Endothelial cell (in vitro differentiated cells): ENCODE measurements at places on chromosomes 12 and 14. TPM values are rescaled to one million over a fixed set of nuclear protein-coding genes. Genes with fewer than 3 reads are reported as not detected.

DNA sequence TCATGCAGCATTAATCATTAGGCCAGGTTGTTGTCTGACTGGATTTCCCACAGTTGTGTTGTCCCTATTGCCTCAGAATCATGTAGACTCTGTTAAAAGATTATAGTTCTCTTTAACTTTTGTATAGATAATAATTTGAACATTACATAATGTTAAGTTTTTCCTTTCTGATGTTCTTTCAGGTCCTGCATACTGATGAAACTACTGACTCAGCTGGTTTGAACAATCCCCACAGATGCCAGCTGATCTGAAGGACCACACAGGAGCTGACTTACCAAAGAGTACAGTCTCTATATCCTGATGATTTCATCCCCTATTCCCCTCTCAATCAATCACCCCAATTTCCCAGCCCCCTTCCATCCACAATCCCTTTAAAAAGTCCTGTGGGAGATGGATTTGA is 341.2 kb upstream of the MGAT4C start:
- H3K36me3 ChIP-seq: no peaks in the 10 kb centered on the region
- H3K4me3 ChIP-seq: no peak overlapping the region
- H3K27ac ChIP-seq: no peak overlapping the region
- DNase-seq: no peak
- H3K27me3 ChIP-seq: no peaks in the 10 kb centered on the region

DNA sequence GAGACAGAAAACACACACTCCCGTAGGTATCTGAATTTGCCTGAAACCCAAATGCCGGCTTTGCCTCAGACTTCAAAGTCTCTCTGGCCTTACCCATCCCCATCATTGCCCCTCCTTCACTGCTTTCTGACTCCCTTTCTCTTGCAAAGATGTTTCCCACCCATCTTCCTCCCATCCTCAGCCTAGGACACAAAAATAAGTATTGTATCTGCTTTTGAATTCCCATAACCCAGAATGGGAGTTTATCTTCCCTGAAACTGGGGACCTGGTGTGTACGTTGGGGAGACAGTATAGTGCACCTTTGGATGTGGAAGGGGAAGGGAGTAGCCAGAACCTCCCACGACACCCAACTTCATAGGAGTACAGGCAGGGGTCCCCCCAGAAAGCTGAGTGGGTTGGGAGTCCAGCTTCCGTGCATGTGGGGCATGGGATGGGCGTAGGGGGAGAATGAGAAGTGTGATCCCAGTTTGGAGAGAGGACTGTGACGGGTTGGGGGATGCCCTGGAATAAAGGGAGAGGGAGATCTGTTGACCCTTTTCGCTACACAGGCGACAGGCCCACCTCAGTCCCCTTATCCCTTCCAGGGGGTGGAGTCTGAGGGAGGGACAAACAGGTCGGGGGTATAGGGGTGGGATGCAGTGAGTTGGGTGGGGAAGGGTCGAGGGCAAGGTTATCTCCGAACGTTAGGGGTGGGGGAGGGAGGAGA is 488 bp upstream of the KIF5A start:
- no peak for DNase-seq
- peaks cover 26% of the 10 kb centered on the region for H3K4me1 ChIP-seq
- H3K4me3 ChIP-seq: peak overlapping the region; percentile 65
- no peak overlapping the region for H3K27ac ChIP-seq
- H3K27me3 ChIP-seq: peaks cover 13% of the 10 kb centered on the region
- no peaks in the 10 kb centered on the region for H3K36me3 ChIP-seq

DNA sequence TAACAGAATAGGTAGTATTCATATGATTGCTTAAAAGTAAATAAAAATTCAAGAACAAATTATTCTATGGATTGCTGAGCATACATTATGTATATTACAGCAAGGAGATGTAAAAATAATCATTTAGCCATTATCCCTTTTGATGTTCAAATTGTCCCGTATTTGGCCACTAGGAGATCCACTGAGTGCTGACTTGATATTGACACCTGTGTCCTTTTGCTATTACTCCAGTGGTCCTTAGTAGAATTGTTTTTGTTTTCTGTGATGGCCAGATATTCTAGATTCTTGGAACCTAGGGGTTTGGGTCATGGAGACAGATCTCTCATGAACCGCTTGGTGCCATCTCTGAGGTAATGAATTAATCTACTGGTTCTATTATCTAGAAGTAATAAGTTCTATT is 16.8 kb downstream of the ERO1A start:
- no peak for DNase-seq
- H3K4me1 ChIP-seq: no peaks in the 10 kb centered on the region
- no peaks in the 10 kb centered on the region for H3K27me3 ChIP-seq
- no peak overlapping the region for H3K27ac ChIP-seq

DNA sequence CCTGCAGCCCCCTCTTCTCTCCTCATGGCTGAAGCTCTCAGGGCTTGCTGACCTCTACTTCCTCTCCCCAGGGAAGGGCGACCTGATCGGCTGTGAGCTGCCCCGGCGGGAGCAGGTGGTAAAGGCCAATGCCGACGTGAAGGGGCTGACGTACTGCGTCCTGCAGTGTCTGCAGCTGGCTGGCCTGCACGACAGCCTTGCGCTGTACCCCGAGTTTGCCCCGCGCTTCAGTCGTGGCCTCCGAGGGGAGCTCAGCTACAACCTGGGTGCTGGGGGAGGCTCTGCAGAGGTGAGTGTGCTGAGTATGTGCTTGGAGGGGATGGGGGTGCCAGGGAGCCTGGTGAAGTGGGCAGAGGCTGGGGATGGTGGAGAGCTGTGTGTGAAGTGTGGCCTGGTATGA is 13.7 kb downstream of the MCRS1 start:
- peaks cover 12% of the 10 kb centered on the region for H3K4me1 ChIP-seq
- peaks cover 20% of the 10 kb centered on the region for H3K27me3 ChIP-seq
- no peak for DNase-seq
- peaks cover 10% of the 10 kb centered on the region for H3K36me3 ChIP-seq
- no peak overlapping the region for H3K27ac ChIP-seq

GRCh38 chr12:93939641-93940325 is 208.6 kb upstream of the PLXNC1 start:
- peaks cover 4% of the 10 kb centered on the region for H3K36me3 ChIP-seq
- H3K27ac ChIP-seq: no peak overlapping the region
- H3K4me3 ChIP-seq: no peak overlapping the region

DNA sequence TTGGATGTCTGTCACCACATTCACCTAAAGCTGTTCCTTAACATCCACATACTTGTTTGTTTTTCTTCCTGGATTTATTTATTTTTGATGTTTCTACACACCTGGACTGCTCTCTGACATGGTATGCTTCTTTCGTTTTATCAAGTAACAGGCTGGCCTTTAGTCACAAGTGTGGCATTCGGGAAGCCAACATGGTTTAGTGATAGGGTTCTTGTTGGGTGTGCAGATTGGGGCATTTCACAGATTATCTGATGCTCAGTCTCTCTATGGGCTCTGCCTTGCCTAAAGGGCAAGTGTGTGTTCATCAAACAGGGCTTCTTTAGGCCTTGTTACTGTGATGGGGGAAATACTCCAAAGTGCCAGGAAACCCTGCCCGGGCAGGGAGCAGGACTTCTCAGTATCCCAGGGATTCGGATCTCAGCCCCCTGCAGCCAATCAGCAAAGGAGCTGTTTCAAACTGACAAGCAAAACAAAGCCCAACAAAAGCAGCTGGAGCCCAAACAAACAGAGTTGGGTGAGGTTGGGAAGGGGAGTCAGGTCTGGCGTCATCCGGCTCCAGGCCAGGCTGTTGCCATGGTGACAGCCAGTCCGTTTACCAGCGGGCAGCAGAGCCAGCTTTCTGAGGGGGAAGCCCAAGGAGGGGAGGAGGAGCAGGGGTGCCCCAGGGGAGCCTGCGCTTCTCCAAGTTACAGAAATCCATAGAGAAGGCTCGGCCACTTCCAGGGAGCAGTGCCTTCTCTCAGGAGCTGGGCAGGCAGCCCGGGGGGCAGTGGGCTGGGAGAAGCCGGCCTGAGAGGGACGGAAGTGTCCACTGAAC is 31.9 kb downstream of the FOS start:
- H3K4me3 ChIP-seq: no peak overlapping the region
- peak overlapping the region; percentile 88 for H3K27ac ChIP-seq
- no peaks in the 10 kb centered on the region for H3K27me3 ChIP-seq
- H3K36me3 ChIP-seq: no peaks in the 10 kb centered on the region
- no peaks in the 10 kb centered on the region for H3K4me1 ChIP-seq

P2RX2 gene
- not detected for total RNA-seq
